ENCODE measurements at places on chromosomes 5 and 9.
A peak's percentile ranks its signal among the peaks of the same experiment; 100 is the strongest.

DNA sequence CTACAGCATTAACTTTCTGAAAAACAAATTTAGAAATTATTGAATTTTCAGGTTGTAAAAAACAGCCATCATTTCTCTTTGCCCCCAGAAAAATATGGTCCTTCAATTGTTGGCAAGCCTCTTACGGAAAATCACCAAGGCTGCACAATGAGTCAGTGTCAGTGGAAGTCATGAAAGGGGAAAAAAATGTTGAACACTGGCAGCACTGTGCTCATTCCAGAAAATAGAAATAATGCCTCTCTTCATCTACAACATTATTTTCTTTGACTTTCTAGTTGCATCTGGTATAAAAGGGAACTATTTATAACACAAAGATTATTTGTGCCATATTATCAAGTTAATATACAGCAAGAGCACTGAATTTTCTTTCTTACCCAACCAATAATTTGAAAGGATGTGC, 26.7 kb upstream of the STK32A start:
- no peak for DNase-seq

GRCh38 chr9:93193388-93194220, 9.7 kb downstream of the WNK2 start:
- no peak for DNase-seq

GRCh38 chr9:94031380-94031779, 52.9 kb upstream of the PTPDC1 start:
- DNase-seq: no peak

DNA sequence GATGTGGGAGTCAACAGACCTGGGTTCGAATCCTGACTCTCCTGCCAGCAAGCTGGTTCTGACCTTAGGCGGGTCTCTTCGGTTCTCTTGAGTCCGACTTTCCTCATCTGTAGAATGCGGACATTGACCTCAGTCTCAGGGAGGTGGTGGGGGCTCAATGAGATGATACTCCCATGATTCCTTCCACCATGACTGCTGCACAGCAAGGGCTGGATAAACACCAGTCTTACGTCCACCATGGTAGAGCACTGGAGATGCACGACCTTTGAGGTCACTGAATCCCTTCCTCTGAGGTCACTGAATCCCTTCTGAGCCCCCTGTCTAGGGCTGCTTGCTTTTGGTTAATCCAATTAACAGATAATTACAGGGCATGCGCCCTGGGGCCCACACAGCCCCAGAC, 12.5 kb upstream of the SMIM23 start:
- no peak for DNase-seq

- DNase-seq: no peak
Measured at GRCh38 chr9:124511891-124512805, 4.9 kb upstream of the NR5A1 start.

GRCh38 chr9:24218656-24219055, 327.0 kb downstream of the IZUMO3 start:
- no peak for DNase-seq

GRCh38 chr9:93588641-93589609, 12.5 kb downstream of the PHF2 start:
- peak; percentile 57 for DNase-seq
